Liver (tissue), 10 donors: ENCODE measurements at places on chromosomes 4 and X. TPM values are rescaled to one million over a fixed set of nuclear protein-coding genes. Genes with fewer than 3 reads are reported as not detected.

RASL11B gene
- total RNA-seq = 0.19 TPM

TRAM1L1 gene
- total RNA-seq = 0.56 TPM

CLGN gene
- total RNA-seq = 3.7 TPM

GCNA gene
- 3.7 TPM for total RNA-seq

GPR82 gene
- 0.67 TPM for total RNA-seq

CXCL11 gene
- total RNA-seq = 0.79 TPM

CAPN6 gene
- total RNA-seq = 0.23 TPM

SYTL5 gene
- total RNA-seq = 2.8 TPM

GIMD1 gene
- total RNA-seq = not detected

IL15 gene
- total RNA-seq = 0.93 TPM

VCX gene
- total RNA-seq = not detected

BEX4 gene
- 2.0 TPM for total RNA-seq

JAKMIP1 gene
- total RNA-seq = not detected

AR gene
- total RNA-seq = 67.4 TPM

DKC1 gene
- total RNA-seq = 18.7 TPM

STATH gene
- not detected for total RNA-seq

SLITRK4 gene
- 0.28 TPM for total RNA-seq

UGT2B17 gene
- not detected for total RNA-seq

MTNR1A gene
- not detected for total RNA-seq

BCORL1 gene
- 1.7 TPM for total RNA-seq

C4orf36 gene
- total RNA-seq = not detected

F8A2 gene
- total RNA-seq = not detected

CFAP47 gene
- not detected for total RNA-seq

NMU gene
- total RNA-seq = 1.6 TPM

DCAF8L1 gene
- total RNA-seq = not detected

OTUD6A gene
- total RNA-seq = not detected

TCEAL6 gene
- total RNA-seq = not detected

CXCR3 gene
- 0.25 TPM for total RNA-seq

ITIH6 gene
- not detected for total RNA-seq

GABRG1 gene
- 0.05 TPM for total RNA-seq

UGT2A1 gene
- 0.05 TPM for total RNA-seq

BEND2 gene
- not detected for total RNA-seq

ADH6 gene
- total RNA-seq = 163 TPM

COL4A6 gene
- 0.09 TPM for total RNA-seq

RAB39B gene
- 0.17 TPM for total RNA-seq

BMX gene
- 0.23 TPM for total RNA-seq

DMP1 gene
- not detected for total RNA-seq

KCTD8 gene
- not detected for total RNA-seq

EMCN gene
- 2.5 TPM for total RNA-seq

MAGIX gene
- total RNA-seq = 6.9 TPM

SGMS2 gene
- 41.7 TPM for total RNA-seq

CDKL2 gene
- total RNA-seq = 0.08 TPM

KLF8 gene
- 1.4 TPM for total RNA-seq

MAGEC1 gene
- total RNA-seq = not detected

S100P gene
- total RNA-seq = 0.42 TPM

PLAC8 gene
- total RNA-seq = 63.2 TPM
